ENCODE measurements at places on chromosomes 5 and 9.

DNA sequence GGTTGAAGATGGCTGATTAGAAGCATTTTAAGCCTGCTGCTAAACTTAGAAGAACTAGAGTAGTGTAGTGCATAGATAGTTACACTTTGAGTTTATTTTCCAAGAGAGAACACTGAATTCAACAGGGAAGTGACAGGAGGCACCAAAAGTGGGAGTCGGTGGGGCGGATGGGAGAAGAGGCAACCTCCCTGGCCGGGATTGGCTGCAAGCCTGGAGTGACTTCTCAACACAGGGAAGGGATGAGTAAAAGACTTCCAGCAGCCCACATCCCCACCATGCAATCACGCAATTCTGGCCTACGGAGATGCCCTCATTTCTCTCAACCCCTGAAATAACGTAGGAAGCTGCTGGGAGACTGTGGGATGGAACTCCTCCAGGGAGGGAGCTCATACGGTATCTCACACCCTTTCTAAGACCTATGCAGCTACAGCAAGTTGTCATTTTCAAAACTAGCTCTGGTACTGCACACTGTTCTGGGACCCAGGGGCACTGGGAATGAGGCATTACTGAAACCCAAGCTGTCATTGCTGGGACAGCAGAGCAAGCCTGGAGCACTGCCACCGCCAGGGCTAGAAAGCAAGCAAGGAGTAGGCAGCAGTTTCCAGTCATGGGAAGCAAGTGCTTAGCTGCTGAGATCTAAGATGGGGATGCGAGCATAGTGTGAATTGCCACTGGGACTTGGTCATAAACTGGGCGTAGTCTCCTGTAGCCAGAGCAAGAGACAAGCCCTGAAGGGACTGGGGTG is 331.6 kb upstream of the PTGER4 start:
- no peak for DNase-seq

GRCh38 chr9:130234340-130235260 is 31.0 kb upstream of the HMCN2 start:
- DNase-seq = no peak

GRCh38 chr5:42851481-42851880 is 39.8 kb upstream of the SELENOP start:
- no peak for DNase-seq

GRCh38 chr5:91306497-91306896 is 76.6 kb downstream of the ARRDC3 start:
- DNase-seq = no peak
